NCI-H2081 treated with DMSO at 0.1 percent for 48 hours (cell line): ENCODE measurements at places on chromosomes 5 and 9.

- no peak for DNase-seq
These were observed 88.9 kb upstream of the CXCL14 start for GRCh38 chr5:135667673-135668072.

DNA sequence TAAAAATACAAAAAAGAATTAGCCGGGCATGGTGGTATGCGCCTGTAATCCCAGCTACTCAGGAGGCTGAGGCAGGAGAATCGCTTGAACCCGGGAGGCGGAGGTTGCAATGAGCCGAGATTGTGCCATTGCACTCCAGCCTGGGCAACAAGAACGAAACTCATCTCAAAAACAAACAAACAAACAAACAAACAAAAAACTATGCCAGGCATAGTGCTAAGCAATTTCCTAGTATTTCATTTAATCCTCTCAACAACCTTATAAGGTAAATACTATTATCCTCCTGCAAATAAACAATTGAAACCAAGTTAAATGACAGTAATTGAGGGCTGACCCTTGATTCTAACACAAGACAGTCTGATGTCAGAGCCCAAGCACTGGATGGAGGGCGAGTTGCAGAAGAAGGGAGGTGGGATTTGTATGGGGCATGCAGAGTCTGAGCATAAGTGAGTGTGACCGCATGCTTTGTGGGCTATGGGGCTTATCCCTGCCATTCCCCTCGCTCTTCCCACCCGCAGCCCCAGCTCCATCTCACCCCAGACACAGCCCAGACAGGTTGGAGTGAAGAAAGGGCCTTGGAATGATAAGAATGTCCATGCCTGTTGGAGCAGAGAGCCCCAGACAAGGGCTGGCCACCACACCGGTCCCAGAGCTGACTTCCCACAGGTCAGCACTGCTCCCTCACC lies 24.3 kb upstream of the RPS14 start:
- no peak for DNase-seq

DNA sequence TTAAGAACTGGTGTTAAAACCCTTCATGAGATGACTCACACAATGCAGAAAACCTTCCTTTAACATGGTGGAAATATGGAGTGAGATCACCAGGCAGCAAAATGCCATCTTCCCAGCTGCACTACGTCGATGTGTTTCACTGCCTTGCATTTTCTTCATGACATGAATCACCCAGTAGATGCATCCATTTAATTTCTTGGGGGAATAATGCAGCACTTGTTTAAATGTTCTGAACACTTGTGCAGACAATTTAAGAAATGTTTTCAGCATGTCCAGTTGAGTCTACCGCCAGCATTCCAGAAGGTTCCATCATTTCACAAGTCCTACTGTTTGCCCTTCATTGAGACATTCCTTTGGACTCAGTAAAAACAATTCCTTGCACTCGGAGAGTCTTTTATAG lies 81.6 kb downstream of the ADAMTS16 start:
- no peak for DNase-seq

GRCh38 chr5:77209495-77210090 lies 887 bp upstream of the PDE8B start:
- no peak for DNase-seq

DNA sequence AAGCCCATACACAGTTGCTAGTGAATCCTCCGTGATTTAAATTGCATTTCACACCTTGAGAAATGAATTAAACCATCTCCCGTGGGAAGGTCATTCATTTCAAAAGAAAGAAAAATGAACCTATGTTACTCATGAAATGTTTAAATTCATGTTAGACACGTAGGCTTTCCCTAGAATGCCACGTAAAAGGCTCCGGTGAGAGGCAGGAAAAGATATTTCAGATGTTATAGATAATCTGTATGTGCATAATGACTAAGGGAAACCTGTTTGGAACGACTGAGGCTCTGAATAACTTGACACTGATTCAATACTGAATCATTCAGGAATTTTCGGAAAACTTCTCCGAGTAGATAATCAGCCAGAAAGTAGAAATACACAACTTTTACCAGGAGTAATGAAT lies 134.3 kb upstream of the ICE1 start:
- DNase-seq: no peak

- DNase-seq: no peak
These were observed 91.3 kb downstream of the RALGPS1 start for GRCh38 chr9:127005770-127006314.

DNA sequence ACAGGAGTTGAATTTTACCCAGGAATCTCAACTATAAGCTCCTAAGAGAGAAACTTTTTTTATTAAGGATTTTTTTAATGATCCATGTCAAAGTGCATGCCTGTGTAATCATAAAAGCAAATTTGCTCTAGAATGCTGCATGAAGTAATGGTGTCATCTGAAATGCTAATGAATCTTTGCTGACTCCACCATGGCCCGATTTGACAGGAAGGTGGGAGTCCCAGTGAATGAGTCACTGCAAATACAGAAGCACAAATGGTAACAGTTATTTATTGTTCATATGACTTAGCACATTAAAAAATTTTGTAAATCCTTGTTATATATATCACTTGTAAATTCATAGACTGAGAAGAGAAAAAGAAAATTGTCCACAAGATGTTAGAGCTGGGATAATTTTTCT lies 341.3 kb downstream of the RASEF start:
- DNase-seq: no peak

DNA sequence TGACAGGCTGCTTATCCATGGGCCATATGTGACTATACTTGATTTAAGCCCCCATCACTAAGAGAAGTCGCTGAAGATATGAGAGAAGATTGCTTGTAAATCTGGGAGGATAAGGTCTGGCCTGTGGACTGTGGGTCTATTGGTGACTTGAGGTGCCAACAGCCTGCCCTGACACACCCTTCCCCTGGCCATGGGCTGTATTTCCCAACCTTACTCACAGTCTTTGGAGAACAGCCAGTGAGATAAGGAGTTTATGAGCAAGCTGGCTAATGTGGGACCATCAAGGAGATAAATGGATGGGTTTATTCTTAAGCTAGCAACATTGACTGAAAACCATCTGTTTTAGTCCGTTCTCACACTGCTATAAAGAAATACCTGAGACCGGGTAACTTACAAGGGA lies 231.3 kb downstream of the ZSWIM6 start:
- DNase-seq: no peak

DNA sequence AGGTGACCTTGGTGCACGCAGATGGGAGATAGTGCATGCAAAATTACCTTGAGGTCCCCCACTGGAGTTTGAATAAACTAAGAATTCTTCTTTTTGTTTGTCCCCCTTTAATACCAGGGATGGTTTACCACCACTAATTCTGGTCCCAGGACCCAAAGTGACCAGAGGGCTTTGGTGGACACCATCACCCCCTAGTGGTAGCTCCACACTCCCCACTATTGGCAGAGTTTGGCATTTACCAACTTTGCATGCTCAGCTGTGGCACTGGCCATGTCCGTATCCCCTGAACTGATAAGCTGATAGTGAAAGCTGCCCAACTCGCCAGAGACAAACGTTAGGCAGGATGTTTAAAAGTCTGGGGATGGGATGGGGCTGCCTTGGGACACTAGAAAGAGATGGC lies 3.3 kb downstream of the ASTN2 start:
- no peak for DNase-seq

GRCh38 chr9:133054194-133054890 lies 7.4 kb upstream of the CEL start:
- no peak for DNase-seq

- no peak for DNase-seq
These were observed 159.0 kb downstream of the TLE1 start for GRCh38 chr9:81530310-81530810.

GRCh38 chr9:3868012-3868411 lies 342.2 kb upstream of the RFX3 start:
- no peak for DNase-seq

- DNase-seq: no peak
These were observed 362.9 kb downstream of the ARRDC3 start for GRCh38 chr5:91020065-91020800.

DNA sequence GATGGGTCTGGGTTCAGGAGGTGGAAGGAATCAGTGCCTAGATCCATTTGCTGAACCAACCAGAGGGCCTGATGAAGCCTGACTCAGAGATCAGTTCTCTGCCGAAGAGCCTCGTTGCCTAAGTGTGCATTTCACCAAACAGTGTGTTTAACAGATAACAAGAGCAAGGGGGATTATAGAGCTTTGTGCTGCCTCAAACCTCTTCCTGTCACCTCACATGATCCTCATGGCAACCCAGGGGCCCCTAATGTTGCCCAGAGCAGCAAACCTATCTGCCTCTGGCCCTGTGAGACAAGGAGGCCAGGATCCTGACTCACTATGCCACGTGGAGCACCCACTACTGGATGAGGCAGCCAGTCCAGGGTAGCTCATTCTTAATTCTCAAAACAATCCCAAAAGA lies 66.3 kb upstream of the EPB41L4B start:
- no peak for DNase-seq

DNA sequence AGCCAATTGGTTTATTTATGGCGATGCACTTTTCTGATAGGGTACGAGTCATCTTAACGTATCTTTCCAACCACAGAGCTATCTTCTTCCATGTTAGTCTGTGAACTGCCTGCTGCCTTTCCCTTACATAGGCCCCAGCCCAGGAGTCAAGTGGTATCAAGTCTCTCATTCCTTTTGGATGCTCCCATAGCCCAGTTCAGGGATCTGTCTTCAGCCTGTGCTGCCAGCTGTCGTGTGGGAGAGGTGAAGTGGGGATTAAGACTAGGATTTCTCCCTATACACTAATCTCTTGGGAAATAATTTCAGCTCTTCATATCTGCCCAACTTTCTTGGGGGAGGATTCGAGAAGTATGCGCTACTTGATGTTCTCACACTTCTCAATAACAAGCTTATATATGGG lies 475.7 kb downstream of the EBF1 start:
- no peak for DNase-seq

GRCh38 chr9:93464876-93465275 lies 11.5 kb upstream of the FAM120AOS start:
- no peak for DNase-seq

DNA sequence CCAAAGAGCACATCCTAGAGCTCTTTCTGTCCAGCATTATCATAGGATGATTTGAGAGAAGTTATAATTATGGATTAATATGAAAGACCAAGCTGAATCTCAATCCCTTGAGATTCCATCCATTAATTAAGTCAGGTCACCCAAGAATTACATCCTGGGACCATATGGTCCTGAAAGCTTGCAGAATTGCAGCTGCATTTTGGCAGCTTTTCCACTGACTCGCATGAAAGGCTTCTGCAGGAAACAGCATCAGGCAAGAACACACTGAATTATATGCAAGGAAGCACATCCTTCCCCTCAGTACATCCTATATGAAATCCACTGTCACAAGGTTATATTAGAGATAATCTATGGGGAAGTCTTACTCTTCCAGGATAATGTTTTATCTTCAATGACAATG lies 109.1 kb upstream of the CTNND2 start:
- DNase-seq: no peak

GRCh38 chr5:136703036-136703435 lies 337.7 kb upstream of the TRPC7 start:
- DNase-seq: no peak

DNA sequence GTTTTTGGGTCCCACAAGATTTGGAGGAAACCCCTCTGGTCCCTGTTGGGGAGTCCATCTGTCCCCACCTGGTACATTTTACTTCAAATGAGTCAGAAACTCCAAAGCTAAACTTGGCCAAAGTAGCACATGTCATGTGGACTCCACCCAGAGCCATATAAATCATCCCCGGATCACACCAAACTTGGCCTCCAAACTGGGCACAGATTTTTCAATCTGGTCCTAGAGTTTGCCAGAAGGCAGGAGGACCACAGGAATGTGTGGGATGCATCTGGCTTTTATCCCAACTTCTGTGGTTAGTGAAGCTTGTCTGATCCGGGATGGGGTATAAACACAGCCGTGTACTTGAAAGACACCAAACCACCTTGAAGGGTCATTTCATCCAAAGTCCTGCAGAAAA lies 66.3 kb downstream of the MAT2B start:
- DNase-seq: no peak

DNA sequence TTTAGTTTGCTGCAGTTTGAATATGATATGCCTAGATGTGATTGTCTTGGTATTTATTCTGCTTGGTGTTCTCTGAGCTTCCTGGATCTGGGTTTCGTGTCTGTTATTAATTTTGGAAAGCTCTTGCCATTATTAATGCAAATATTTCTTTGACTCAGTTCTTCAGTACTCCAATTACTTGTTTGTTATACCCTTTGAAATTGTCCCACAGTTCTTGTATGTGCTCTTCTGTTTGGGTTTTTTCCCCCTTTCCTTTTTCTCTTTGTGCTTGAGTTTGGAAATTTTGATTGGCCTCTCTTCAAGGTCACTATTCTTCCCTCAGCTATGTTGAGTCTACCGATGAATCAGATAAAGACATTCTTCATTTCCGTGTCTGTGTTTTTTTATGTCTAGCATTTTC lies 96.6 kb upstream of the CKMT2 start:
- DNase-seq: no peak

DNA sequence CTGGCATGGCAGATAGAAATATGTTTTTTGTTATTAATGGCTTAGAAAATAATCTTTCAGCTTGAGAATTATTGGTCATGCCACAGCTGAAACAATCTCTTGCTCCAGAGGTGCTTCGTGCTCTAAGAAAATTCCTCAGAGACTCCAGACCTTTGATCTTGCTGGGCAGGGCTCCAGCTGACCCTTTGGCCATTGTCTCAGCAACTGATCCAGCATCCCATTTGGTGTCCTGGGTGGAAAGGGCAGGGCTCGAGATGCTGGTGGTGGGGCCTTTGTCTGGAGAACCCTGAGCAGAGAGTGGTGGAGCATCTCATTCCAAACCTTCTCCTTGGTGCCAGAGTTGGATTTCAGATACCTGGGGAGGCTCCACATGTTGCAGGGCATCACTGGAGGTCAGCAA lies 43.2 kb upstream of the PIK3R1 start:
- DNase-seq: no peak

DNA sequence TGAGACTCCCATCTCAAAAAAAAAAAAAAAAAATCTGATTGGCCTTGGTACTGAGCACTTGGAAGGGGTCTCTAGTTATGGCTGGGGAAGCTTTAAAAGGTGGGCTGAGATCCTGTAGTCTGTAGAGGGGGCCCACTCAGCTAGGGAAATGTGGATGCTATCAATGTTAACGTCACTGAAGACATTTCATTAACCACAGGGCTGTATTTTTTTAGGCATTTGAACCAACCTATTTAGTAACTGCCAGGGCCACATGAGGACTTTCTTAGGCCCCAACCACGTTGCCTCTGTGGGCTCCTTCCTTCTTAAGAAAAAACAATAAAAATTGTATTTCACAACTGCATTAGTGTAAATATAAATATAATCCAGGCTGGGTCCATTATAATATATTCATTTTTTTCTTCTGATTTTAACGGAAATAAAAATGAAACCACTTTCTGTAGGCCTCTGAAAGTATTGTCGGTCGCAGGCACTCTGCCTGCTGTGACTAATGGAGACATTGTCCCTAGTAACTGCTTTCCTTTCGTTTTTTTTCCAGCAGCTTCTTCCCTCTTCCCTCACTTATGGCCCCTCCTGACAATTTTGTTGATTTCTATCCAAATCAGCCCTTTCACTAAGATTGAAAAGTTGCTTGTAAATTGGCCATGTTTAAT lies 71.6 kb downstream of the GCNT1 start:
- no peak for DNase-seq

GRCh38 chr5:150573216-150573615 lies 65.3 kb downstream of the NDST1 start:
- no peak for DNase-seq
